Stimulated activated CD8-positive, alpha-beta memory T cell treated with anti-CD3 and anti-CD28 coated beads, Interleukin-4, amount 100 ng/mL, for 1 hour (primary cell): ENCODE measurements at places on chromosomes 12 and 14.

DNA sequence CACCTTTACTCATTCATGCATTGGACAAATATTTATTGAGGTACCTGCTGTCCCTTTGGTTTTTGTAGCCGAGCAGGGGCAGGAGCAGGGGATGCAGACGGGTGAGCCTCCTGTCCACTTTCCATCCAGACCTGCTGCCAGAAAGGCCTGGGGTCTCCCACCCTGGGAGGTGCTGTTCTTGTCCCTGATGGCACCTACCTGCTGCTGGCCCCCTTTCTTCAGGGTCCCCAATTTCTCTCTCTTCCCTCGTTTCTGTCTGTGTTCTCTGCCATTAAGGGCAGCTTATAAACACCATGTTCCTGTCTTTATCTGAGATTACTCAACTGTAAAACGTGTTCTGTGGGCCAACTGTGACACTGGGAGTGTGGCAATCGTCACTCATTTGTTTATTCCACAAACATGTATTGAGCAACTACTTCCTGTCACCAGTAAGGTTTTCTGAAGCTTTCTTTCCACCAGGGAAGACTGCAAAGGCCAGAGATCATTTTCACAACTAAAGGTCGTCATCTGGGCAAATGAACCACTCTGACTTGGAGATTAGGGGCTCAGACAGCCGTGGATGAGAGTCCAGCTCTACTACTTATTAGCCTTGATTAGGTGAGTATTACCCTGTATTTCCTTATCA lies at the start of gene HAL:
Gene HAL, minus strand, starts transcription at position 311 of the 625 bp plus-strand sequence. CDS start 434 bp downstream, outside the sequence.
- no peak for DNase-seq

GRCh38 chr12:12294215-12295005 lies 27.6 kb upstream of the LRP6 start:
- no peak for DNase-seq

GRCh38 chr12:72836194-72836593 lies 564.0 kb downstream of the TRHDE start:
- DNase-seq, result no peak

DNA sequence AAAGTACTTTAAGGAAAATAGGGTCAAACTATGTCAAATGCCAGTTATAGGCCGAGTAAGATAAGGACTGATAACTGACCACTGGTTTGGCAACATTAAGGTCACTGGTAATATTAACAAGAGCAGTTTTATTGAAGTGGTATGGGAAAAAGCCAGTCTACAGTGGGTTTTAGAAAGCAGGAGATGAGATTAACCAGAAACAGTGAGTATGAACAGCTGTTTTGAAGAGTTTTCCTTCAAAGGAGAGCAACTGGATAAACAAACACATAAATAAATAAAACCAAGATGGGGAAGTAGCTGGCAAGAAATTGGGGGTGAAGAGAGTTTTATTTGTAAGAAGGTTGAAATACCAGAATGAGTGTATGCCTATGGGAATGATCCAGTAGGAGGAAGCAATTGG lies 30.3 kb downstream of the KITLG start:
- DNase-seq, result no peak

DNA sequence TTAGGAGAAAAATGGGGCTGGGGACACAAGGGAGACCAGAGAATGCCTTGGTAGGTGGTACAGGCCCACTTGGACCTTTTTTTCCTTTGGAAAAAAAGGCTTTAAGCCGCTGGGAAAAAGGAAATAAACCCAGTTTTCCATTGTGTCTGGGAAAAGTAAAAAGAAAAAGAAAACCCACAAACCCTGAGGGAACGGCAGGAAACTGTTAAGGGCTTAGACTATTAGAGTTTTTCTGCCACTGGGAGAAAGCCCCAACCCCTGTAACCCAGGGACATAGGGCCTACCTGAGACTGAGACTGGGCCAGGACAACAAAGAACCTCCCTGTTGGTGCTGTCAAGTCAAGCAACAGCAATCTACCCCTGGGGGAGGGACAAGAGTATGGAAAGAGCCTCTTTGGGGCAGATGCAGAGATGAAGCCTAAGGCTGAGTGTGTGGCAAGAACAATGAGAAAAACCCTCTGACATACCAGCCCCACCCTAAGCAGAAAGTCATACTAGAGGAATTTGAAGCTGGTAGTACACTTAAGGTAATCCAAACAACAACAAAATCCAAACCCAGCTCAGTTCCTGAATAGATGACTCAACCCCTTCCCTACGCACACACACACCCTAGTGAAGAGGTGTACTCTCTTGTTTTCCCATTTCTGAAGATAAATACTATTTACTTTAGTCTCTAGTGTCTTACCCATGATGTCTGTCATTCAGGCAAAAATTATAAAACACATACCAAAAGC lies 22.8 kb downstream of the ATF1 start:
- no peak for DNase-seq

DNA sequence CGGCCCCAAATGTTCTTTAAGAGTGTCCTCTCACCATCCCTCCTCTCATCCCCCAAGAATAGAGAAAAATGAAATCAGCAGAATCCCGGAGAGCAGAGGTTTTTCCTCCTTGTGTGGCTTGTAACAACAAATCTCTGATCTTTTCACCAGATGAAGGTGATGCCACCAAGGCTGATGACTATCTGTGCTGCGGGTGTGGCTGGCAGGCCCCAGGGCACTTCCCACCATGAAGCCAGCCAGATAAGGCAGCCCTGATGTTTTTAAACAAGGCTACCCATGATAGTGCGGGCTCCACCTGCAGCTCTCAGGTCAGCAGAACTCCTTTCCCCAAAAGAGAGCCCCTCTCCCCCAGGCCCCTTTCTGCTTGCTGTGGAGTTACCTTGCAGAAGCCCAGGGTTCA lies 58.0 kb upstream of the PARP11 start:
- no peak for DNase-seq

GRCh38 chr12:52805739-52806138 lies 8.2 kb downstream of the KRT4 start:
- no peak for DNase-seq

- no peak for DNase-seq
Observed at GRCh38 chr14:38125481-38126037, 82.1 kb upstream of the SSTR1 start.
